ENCODE measurements at places on chromosomes 7 and 10.

DNA sequence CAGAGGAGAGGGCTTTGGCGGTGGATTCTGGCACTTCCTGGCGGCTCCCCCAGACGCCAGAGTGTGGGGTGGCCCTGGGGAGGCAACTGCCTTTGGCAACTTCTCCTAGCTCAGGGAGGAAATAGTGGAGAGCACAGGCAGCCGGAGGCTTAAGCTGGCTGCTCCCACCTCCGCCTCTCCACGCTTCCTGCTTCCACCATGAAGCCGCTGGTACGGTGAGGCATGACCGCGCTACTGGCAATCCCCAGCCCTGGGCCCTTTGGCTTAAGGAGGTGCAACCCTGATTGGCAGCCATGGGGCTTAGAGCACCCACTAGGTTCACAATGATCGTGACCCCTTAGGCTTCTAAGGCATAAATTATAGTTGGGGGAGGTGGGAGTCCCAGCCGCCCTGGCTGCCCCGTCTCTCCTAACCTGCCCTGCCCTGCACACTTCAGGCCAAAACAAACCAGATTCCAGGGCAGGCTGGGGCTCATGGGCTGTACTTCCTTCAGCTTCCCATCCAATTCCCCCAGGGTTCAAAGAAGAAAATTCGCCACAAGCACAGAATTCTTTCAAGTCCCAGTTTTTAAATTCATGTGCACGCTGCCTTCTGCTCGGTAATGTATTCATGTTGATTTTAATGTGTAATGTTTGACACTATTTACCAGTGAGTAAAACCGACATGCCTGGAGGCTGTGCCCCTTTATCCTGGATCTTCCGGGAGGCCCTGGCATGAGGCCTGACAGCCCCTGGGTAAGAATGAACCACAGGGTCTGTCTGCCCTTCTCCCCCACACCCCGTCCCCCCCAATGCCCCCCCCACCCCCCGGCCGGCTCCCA, 90.7 kb upstream of the LRRC4 start:
- no peak for DNase-seq

DNA sequence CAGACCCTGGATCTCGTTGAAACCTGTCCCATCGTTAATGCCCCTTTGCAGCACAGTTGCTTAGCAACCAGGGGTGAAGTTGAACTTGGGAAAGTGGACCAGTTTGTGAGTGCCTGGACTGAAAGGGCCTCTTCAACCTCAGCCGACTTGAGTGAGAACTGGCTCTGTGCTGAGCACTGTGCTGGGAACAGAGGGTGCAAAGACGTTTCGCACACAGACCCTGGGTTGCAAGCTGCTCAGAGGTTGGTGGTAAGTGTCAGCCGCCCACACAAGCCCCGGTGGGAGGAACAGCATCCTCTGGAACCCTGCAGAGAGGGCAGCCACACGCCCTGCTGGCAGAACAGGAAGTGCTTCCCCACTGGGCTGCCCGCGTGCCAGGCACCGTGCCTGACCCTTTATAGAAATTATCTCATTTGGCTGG, 89.2 kb downstream of the CARD11 start:
- no peak for DNase-seq

- no peak for DNase-seq
Observed at GRCh38 chr7:139495580-139496125, 12.2 kb upstream of the KLRG2 start.

GRCh38 chr7:75704928-75705327, 33.8 kb downstream of the HIP1 start:
- DNase-seq = no peak

DNA sequence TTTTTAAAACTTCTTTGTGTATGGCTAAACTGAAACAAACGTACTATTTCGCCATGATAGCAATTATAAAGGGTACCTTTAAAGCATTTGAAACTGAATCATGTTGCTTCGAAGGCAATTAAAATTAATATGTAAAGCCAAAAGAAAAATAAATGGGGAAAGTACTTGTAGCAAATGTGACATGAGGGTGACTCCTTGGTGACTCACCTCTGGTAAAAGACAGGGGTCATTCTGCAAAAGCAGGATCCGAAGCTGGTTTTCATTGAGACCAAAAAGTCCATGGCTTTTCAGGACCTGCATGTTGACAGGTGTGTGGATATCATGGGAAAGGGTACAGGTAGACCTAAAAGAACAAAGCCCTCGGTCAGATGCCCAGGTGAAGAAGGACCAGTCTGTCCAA, 1.5 kb downstream of the ZC3HAV1L start:
- no peak for DNase-seq

DNA sequence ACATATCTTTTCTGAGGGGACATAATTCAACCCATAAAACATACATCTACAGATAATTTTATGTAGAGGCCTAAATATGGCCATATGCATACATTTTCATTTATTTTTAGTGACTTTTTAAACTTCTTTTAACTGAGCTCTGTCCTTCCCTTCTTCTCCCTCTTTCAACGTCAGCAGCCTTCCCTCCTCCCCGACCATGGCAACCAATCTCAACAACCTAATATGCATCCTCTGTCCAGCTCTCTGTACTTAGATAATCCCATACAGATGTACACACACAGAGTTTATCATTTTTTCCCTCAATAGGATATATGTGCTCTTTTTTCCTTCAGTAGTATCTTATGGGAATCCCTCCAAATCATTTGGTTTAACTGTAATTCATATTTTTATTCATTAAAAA, 94.3 kb downstream of the CCDC71L start:
- DNase-seq = no peak

DNA sequence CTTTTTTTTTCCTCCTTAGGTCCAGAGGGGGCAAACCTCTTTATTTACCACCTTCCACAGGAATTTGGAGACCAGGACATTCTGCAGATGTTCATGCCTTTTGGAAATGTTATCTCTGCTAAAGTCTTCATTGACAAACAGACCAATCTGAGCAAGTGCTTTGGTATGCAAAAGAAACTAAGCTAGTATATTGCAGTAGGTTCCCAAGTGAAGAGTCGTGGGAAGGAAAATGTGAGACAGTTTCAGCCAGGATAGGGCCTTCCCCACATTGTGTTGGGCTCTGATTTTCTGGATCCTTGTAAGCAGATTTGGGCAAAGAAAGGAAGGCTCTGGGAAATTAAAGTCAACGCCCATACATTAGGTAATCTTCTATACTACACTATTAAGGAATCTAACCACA, 285.6 kb downstream of the USP6NL start:
- DNase-seq = no peak

GRCh38 chr10:74957285-74957961, 131.0 kb downstream of the KAT6B start:
- no peak for DNase-seq

- DNase-seq = no peak
Observed at GRCh38 chr7:107233174-107233573, 64.4 kb downstream of the HBP1 start.

DNA sequence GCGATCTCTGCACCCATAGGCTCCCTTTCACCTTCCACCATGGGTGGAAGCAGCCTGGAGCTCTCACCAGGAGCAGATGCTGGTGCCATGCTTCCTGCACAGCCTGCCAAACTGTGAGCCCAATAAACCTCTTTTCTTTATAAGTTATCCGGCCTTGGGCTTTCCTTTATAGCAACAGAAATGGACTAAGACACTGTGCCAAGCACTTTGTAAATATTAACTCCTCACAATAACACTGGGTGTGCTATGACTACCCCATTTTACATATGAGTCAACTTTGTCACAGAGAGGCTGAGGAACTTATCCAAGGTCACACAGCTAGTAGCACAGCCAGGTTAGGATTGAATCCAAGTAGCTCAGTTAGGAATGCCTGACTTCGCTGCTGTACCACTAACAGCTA, 79.7 kb upstream of the KCNMA1 start:
- DNase-seq = no peak

DNA sequence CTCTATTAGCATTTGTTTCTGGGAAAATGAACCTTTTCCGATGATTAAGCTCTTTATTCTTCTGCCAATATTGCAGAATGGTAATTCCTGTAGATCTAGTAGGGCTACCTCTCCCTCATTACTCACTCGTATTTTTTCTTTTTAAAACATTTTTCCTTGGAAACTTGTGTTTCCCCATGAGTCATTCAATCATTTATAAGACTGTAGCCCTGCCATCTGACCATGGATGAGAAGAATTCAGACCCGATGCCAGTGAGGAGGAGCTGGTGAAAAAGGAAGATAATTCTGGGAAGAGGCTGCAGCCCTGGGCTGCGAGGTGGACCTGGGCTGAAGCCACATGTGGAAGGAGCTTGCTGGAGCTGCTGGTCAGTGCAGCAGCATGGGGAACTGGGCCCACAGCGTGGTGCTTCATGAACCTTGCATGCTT, 242.8 kb downstream of the KLF6 start:
- DNase-seq = no peak

GRCh38 chr10:110708776-110709443, 64.8 kb downstream of the RBM20 start:
- no peak for DNase-seq

- DNase-seq = no peak
Observed at GRCh38 chr10:31395695-31396094, 76.7 kb downstream of the ZEB1 start.

GRCh38 chr7:42338231-42338915, 101.4 kb upstream of the GLI3 start:
- no peak for DNase-seq

DNA sequence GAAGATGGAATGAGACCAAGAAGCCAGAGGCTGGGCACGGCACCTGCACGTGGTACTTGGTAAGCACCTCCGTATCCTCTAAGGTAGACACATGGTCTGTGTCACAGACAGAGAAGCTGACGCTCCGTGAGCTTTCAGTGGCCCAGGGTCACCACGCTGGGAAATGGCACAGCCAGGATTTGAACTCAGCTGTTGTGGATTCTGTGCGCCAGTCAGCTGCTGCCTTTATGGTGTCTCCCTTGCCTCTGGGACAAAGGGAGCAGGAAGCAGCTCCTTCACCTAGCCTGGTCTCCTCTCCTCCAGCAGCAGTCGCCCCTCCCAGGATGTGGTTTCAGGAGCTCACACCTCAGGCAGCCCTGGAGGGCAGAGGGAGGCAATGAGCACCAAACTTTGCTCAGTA, 110.8 kb downstream of the ARHGAP22 start:
- DNase-seq = no peak

DNA sequence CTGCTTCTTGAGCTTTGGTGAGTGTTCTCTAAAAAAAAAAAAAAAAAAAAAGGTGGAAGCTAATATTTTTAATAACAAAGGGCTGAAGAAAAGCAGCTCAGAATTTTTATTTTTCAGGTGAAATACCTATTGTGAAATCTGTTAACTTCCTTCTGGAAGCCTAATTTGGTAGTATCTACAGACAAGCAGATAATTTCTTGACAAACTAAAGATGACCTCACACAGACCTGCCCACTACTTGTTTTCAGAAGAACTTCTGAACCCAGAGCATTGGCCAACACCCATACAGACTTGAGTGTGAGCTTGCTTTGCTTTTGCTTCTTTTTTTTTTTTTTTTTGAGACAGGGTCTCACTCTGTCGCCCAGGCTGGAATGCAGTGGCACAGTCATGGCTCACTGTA, 31.2 kb downstream of the LRRC4 start:
- no peak for DNase-seq

DNA sequence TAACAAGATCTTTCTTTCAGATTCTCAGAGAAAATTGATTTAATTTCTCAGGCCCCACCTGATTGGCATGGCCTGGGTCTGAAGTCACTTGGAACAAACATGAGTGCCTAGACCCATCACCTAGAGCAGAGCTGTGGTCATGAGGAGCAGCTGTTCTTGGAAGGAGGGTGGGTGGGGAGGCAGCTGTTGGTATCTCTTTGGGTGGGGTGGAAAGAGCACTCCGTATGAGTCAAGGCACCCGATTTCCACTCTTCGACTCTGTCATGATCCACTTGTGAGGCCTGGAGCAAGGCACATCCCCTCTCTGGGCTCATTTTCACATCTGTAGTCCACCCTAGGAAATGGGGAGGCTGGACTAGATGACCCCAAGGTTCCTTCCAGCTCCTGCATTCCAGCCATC, 156.7 kb downstream of the C10orf105 start:
- DNase-seq = no peak

Measured in GM20000 (cell line).